ENCODE measurements at places on chromosomes 6 and 20.

GRCh38 chr20:49796600-49797343 is 15.9 kb upstream of the SLC9A8 start:
- no peak for DNase-seq

DNA sequence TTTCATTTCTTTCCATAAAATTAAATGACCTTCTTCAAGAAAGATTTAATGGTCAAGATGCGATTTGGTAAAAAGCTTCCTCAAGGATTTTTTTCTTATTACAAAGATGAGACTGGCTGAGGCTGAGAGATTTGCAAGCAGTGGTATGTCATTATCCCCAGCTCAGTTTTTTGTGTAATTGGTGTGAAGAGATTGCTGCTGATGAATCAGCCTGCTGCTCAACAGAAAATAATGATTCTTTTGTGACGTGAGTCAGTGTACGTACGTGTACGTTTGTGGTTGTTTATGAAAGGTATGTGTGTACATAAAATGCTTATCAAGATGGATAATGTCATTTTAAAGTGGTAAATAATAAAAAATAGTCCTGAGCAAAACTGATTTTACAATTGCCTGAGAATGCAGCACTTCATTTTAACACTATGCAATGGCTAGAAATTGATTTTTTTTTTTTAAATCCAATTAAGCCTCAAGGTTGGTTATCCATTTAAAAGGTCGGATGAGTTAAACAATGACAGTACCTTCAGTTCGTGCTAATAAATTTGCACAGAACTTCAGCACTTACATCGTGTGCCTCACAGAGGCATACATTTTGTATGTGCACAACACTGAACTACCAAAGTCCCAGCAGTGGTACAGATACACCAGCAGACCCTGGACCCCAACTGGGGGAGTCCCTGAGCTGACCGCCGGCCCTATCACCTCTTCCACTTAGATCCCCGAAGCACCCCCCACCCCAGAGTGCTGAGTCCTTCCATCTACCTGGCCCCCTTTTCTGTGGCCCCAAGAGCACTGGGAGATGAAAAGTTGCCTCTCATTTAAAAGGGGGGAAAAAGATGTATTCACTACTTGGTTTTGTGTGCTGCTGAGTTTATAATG is 9.7 kb upstream of the NPEPL1 start:
- no peak for DNase-seq

- no peak for DNase-seq
These were observed 57.8 kb downstream of the FOXA2 start for GRCh38 chr20:22526512-22527012.

DNA sequence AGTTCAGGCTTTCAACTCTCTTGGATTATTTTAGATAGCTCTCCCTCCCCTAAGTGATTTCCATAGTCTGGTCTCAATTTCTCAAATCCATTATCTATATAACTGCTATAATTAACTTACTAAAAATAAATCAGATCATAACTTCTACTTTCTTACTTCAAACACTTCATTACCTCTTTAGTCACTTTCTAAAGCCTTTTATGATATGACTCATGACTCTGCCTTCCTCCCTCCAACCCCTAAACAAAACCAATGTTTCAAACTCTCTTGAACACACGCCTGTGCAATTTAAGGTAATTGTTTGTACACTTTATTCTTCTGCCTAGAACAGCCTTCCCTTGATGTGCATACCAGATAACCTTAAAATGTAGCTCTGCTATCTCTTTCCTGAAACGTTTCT is 100.5 kb downstream of the LMBRD1 start:
- no peak for DNase-seq

DNA sequence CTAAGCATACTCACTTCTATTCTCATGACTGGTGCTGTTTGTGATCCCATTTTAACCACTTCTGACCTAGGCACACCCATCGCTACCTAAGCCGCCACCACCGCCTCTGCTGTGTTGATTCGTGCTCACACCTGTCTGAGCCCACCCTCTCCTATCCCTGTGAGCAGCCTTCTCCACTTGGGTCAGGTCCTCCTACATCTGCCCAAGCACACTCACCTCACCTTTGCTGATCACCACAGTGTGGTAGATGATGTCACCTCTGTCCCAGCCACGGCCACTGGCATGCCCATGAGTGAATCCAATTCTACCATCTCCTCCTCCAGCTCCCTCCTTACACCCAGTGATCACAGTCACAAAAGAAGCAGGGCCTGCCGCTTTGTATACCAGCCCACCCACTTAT is 20.8 kb downstream of the MUC22 start:
- no peak for DNase-seq

- no peak for DNase-seq
These were observed 23.2 kb downstream of the FAM50B start for GRCh38 chr6:3872370-3872854.

DNA sequence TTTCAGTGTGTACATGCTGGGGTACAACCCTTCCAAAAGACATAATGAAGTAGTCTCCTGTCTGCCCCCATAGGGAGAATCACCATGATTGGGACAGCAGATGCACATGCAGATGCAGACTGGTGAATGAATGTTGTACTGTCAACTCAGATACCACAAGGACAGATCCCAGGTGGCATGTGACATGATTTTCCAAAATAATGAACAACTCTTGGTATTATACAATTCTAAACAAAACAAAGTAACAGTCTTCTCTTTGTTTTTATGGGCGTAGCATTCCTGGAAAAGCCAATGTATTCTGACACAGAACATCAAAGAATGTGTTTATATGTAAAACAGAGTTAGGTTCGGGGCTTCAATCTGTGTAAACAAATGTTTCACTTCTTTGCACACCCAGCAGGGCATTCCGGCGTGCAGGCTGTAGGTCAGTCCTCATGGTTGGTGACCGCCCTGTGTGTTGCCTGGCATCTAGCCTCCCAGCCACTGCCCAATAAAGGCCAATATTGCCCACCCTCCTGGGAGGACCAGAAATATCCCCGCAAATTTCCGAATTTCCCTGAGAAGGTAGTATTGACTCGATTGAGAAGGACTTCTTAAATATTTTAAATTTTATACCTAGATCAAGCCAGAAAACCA is 127.7 kb downstream of the KLHL32 start:
- no peak for DNase-seq

DNA sequence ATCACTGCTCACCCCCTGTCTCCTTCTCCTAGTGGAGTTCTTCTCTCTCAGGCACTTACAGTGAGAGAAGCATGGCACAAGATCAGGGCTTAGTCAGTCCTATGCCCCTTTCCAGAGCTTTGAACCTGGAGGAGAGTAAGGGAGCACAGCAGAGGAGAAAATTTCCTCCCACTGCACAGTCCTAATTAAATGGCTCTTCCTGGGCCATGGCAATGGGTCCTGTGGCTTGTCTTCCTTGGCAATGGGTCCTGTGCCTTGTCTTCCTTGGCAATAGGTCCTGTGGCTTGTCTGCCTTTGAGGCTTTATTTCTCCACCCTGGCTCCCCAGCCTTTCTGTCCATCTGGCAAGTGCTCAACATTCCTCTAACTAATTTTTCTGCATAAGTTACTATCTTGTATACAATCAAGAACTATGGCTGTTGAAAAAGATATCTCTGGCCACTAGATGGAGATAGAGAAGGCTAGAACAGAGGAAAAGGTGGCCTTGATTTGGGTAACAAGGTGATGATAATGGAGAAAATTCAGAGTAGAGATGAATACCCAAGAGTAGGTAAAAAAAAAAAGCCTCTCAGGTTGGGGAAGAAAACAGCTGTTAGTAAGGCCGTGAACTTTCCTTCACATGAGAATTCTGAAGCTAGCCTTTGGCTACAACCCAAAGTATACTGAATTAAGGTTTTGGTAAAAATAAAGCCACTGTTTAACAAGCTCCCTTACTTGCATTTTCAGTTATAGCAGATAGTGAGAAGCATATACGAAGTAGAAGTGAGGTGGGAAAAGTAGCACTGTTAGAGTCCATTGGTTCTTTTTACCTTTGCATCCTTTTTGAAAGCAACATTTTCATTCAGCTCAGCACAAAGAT is 504.9 kb downstream of the DOK5 start:
- DNase-seq: no peak

DNA sequence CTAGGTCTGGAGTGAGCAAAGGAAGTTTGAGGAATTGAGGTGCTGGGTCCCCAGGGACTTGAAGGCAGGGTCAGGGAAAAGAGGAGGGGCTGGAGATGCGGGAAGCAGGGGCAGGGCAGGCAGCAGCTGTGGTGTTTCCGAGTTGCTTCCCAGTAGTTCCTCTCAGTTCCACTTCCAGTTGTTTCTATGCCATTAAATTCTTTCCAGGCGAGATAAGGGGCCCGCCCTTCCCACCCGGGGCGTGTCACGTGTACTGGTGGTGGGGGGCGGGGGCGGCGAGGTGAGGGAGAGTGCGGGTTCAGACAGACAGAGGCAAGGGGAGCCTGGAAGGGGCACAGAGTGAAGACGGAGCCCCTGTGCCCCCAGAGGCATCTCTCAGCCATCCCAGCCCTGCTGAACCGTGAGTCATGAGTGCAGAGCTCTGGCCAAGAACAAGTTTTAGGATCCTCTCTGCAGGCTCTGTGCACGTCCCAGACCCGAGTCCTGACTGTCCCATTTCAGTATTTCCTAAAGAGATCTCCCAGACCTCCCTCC is 977 bp downstream of the TNXB start:
- DNase-seq: no peak

DNA sequence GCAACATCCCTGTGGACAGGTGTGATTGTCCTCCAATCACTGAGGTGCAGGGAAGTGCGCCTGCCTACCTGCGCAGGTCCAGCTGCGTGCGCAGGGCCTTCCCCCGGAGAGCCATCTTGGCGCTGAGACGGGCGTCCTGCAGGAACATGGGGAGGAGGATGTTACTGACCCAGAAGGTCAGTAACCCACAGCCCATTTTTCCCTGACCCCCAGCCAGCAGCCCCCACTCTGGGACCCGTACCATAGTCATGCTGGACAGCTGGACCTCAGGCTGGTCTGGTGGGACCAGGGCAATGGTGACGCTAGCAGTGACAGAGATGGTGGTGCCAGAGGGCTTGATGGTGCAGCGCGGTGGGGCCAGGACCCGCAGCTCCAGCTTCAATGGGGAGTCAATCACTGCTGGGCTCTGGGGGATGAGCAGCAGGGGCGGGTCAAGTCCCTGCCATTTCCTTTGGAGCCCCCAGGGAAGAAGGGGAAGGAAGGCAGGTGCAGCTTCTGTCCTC is 9.7 kb downstream of the PLTP start:
- DNase-seq: no peak

GRCh38 chr6:128713461-128713860 is 169.5 kb upstream of the LAMA2 start:
- DNase-seq: no peak

- DNase-seq: no peak
These were observed 650.0 kb downstream of the KIF16B start for GRCh38 chr20:15923030-15923776.

GRCh38 chr20:50569864-50570836 is 60.0 kb downstream of the PTPN1 start:
- no peak for DNase-seq

GRCh38 chr6:89082486-89082891 is 1.9 kb downstream of the PNRC1 start:
- no peak for DNase-seq

DNA sequence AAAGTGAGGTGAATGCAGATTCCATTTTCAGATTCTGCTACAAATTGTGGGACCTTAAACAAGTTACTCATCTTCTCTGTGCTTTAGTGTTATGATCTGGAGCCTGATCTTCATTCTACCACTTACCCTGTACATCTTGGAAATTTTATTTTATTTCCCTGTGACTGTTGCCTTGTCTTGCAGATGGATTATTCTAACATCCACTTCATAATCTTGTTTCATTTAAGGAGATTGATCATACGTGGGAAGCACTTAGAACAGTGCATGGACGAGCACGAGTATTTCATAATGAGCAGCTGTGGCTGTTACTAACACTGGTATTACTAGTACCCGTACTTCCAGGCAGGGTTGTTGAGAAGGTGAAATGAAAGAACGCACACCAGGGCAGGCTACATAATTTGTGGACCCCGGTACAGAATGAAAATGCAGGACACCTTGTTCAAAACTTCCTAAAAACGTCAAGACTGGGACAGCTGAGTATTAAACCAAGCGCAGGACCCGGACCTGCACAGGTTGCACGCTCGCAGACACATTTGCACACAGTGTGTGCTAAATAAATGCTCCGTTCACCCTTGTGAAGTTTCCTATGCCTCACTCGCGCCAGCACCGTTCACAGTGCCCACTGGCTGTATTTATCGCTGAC is 535 bp upstream of the CCDC170 start:
- DNase-seq: no peak

DNA sequence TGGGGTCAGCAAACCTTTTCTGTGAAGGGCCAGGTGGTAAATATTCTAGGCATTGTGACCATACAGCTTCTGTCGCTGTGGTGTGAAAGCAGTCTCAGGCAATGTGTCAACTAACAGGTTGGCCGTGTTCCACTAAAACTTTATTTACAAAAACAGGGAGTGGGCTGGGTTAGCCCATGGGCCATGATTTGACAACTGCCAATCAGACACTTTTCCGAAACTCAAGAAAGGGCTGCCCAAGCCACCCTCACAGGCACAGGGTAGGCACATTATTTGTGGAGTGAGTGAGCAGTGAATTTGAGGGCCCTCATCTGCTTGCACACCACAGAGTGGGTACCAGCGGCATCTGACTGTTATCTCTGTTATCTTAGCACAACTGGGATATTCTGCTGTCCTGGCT is 290.3 kb downstream of the TAF4 start:
- DNase-seq: no peak

DNA sequence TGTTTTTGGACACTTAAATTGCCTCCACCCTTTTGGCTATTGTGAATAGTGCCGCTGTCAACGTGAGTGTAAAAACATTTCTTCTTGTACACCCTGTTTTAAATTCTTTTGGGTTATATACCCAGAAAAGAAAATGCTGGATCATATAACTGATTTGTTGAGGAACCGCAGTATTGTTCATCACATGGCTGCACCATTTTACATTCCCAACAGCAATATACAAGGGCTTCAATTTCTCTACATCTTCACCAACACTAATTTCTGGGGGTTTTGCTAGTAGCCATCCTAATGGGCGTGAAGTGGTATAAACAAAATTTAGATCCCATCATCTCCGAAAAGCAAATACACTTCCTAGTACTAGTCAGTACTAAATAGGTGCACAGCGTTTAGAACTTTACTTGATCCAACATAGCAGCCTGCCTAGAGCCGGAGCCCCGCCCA is 579 bp upstream of the BPHL start:
- no peak for DNase-seq

GRCh38 chr6:15615802-15616201 is 47.0 kb downstream of the DTNBP1 start:
- DNase-seq: no peak

DNA sequence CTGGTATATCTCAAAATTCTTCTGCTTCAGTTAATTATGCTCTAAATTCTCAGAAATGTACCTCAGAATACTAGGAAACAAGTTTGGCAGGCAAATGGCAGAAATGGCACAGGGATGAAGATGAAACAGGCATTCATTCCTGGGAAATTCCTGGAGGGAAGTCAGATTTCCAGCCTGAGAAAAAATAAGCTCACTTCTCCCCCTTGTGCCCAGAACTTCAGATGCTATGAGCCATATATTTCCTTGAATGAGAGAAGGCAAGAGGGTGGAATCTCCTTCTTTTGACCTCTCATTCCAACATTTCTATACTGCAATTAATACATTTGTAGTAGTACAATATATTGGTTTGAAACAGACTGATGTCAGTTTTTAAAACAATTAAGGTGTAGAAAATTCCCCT is 22.8 kb downstream of the RGS17 start:
- DNase-seq: no peak
